D721Med (cell line): ENCODE measurements at places on chromosomes 1 and 21.

- DNase-seq = no peak
Observed at GRCh38 chr1:192167911-192168700, 9.8 kb downstream of the RGS18 start.

DNA sequence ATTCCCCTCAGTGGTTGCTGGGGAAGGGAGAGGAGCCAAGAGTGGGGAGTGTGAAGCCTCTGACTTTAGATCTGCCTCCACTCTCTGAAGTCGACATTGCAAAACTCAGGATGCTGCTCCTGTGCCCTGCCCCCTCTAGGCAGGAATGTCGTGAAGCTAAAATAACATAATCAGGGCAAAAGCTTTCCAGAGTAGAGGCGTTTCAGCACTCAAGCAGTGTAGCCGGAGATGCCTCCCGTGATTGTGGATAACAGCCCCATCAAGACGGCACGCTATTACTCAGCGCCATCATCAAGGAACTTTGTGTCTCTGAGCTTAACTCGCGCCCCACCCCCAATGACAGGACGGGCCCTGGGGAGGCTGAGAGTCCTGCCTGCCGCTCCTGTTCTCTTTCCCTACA, 60.0 kb downstream of the FBXO2 start:
- DNase-seq = no peak

- no peak for DNase-seq
Observed at GRCh38 chr1:26187882-26188281, 2.5 kb upstream of the CATSPER4 start.

GRCh38 chr1:44693159-44693558, 18.6 kb downstream of the ARMH1 start:
- DNase-seq = no peak

DNA sequence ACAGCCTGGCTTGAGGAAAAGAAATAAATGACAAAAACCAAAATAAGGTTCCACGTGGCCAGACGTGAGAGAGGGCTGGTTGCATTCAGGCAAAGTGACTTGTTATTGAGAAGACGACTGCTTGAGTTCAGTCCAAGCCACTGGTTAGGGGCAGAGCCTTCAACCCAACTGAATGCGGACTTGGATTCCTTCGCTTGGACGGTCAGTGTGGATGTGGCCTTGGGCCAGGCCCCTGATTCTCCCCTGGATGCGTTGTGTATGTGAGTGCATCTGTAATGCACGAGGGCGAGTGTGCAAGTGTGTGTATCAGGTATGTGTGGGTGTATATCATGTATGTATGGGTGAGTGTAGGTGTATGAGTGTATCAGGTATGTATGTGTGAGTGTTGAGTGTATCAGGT, 1.9 kb downstream of the PLA2G2F start:
- DNase-seq = no peak

- no peak for DNase-seq
Observed at GRCh38 chr1:150362721-150363425, 1.1 kb upstream of the RPRD2 start.

DNA sequence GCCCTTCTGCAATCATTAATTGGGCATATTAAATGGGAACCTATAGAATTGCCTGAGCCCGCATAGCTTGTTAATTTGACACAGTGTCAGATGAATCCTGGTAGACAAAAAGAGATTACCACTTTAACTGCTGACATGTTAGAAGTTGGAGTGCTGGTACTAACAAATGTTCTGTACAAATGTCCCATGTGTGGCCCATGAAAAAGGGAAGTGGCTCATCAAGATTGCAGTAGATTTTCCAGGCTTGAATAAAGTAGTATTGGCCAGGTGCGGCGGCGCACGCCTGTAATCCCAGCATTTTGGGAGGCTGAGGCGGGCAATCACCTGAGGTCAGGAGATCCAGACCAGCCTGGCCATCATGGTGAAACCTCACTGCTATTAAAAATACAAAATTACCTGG, 45.6 kb downstream of the GNPAT start:
- no peak for DNase-seq

DNA sequence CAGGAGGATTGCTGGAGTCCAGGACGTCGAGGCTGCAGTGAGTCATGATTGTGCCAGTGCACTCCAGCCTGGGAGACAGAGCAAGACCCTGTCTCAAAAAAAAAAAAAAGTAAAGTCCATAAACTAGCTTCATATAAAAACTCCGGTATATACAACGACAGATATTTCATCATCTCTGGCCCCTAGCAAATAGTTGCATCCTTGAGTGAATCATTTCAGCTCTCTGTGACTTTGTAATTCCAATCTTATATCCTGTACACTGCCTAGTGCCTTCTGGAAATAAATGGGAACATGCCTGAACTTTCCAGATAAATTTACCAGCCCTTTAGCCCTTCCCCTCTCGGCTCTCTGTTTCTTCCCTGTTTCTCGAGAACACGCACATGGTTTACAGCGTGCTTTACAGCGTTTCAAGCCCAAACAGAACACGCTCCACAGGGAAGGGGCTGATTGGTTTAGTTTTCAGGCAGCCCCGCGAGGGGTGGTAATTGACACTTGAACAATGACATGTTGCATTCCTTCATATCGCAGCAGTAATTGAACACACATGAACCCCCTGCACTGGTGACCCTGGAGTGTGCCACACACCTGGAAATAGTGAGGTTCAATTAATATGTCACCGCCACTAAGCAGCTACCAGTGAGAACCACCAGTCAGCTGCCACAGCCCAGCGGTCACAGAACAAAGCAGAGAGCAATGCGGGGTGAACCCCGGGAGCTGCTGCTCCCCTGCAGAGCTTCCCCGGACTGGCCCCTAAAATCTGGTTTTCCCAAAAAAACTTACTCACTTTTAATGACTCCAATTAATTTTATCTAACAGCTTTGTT, 35.7 kb upstream of the SIM2 start:
- no peak for DNase-seq

DNA sequence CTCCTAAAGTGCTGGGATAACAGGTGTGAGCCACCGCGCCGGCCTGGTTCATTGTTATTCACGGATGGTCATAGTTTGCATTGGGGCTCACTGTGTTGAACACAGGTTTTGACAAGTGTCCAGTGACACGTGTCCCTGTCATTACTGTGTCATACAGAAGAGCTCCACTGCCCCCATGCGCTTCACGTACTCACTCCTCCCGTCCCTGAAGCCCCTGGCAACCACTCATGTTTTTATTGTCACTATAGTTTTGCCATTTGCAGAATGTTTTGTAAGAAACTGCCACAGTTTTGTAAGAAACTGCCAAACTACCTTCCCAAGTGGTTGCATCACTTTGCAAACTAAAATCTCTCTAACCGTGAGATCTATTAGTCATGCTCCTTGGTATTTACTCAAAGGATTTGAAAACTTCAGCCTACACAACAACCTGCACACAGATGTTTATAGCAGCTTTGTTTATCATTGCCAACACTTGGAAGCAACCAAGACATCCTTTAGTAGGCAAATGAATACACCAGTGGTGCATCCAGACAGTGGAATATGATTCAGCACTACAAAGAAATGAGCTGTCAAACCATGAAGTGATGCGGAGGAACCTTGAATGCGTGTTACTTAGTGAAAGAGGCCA, 163.2 kb upstream of the COL6A1 start:
- DNase-seq = no peak

- DNase-seq = no peak
Observed at GRCh38 chr1:206722751-206723461, 38.2 kb downstream of the MAPKAPK2 start.

DNA sequence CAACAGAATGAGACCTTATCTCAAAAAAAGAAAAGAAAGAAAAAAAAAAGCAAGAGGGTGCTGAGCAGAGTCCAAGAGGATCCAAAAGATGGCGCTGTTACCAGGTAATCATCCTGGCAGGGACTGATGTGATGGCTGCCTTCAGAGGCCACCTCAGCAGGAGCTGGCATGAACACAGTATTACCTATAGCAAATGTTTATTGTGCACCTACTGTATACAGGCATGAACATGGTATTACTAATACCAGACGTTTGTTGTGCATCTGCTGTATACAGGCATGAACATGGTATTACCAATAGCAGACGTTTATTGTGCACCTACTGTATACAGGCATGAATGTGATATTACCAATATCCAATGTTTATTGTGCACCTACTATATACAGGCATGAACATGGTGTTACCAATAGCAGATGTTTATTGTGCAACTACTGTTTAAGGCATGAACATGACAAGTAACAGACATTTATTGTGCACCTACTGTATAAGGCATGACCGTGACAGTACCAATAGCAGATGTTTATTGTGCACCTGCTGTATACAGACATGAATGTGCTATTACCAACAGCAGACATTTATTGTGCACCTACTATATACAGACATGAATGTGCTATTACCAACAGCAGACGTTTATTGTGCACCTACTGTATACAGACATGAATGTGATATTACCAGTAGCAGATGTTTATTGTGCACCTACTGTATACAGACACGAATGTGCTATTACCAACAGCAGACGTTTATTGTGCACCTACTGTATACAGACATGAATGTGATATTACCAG, 115.1 kb upstream of the TMEM51 start:
- DNase-seq = no peak

DNA sequence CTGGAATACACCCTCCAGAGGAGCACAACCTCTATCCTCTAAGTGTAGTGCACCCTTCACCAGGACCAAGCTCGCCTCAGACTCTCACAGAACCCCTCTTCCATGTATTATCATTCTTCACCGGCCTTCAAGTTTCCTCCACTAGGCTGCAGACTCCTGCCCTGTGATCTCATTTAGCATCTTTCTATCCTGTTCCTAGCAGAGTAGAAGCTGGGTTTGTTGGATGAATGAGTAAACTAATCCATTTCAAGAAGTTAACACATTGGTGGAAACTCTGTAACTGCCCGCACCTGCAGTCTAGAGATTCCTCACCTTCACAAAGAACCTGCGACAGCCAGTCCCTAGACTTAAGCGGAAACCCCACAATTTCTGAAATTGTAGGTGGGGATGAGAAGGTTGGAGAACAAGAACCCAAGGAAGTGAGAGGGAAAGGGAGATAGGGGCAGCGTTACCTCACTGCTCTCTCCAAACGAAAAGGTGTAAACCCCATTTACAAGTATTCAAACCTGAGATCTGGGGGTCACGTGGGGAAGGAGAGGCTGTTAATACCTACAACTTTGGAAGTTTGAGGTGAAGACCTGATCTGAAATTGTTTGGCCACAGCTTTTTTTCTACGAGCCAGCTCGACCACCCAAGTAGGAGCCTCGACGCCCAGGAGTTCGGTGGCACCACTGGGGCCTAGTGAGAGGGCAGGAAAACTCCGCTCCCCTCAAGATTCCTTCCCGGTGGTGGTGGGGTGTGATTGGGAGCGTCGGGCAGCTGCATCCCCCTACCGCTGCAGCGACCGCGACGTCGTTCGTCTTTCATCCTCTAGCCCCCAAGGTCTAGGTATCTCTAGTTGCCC, 1.2 kb downstream of the PTPN14 start:
- no peak for DNase-seq

DNA sequence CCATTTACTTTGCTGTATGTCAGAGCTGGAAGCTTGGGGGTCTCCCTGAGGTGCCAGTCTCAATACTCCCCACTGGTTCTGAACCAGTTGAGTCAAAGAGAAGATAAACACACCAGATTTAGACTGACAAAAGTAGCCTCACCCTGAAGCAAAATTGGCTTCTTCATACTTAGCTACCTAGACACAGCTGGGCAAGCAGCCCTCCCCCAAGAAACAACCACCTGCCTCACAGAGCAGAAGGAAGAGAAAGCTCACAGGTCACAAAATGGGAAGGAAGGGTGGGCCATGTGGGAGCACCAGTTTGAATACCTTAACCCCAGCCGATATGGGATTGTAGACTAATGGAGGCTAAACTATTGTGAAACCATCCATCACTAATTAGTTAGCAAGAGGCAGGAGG, 24.6 kb upstream of the MYSM1 start:
- DNase-seq = no peak

DNA sequence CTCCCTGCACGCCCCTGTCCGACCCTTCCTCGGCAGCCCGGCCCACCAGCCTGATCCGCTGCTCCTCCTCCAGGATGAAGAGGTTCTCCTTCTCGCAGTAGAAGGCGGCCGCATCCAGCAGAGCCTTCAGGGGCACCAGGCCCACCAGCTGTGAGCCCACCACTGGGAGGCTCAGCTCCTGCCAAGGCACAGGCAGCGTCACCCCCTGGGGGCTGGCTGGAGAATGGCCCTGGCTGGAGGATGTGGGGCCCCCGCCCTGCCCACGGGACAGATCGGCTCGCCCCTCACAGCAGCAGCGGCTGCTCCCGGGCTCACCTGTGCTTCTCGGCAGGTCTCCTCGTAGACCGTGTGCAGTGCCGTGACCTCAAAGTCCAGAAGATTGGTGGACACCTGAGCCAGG, 5.3 kb downstream of the FTCD start:
- DNase-seq = no peak

DNA sequence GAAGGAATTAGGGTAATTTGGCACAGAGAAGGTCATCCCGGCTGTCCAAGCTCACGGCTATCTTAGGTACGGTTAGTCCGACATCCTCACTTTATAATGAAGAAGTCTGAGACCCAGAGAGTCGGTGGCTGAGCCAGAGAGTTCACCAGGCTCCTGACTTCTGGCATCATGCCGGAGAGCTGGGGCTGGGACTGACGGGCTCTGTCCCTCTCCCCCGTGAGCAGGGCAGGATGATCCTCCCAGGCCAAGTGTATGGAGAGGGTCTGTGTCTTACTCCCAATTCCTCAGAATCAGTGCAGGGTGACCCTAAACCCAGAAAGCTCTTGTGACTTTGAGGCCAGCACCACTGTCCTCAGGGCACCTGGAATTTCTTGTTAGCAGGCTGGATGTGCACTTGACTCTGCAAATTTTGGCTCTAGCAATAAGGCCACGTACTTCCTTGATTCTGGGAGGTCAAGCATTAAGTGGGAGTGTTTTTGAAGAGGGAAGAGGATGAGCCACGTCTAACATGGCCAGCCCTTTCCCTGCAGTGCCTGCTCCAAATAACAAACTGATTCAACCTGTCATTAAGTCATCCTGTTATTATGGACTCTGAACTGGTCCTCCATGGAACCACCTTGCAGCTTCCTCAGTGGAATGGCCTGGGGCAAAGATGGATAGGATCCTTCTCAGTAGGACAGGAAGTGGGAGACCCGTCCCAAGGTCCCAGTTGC, 20.8 kb upstream of the BTG2 start:
- DNase-seq = no peak

GRCh38 chr1:172895050-172895460, 155.7 kb downstream of the TNFSF18 start:
- DNase-seq = no peak

DNA sequence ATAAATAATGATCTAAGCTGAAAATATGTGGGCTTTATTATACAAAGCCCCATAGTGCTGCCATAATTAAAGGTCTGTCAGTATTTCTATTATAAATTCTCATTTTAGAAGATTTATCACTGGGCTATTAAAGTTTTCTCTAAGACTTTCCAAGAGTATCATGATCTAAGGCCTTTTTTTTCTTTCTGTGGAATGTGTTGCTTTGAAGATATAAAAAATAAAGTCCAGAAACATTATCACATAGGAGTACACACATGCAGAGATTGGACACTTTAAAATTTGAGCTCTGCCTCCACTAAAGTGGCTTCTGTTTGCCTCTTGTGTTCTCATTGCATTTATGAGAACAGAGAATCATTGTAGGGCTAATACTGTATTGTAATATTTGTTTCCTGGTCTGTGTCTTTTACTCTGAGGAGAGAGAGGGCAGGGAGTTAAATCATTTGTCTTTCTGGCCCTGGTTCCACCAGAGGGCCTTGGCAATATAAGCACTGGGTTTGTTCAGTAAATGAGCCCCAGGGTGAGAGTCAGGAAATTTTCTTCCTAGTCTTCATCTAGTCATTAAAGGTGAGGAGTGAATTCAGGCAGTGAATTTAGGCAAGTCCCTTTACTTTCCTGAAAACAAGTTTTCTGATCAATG, 70.2 kb downstream of the NFIA start:
- DNase-seq = no peak

GRCh38 chr21:19874521-19874920, 1123.7 kb upstream of the NCAM2 start:
- no peak for DNase-seq
